ENCODE measurements at places on chromosomes 6 and 20. TPM values are rescaled to one million over a fixed set of nuclear protein-coding genes. Genes with fewer than 3 reads are reported as not detected.

The OR5V1 gene
- not detected for polyA plus RNA-seq

The SLC17A2 gene
- not detected for polyA plus RNA-seq

The NOP56 gene
- polyA plus RNA-seq, result 300 TPM

The BPIFB3 gene
- not detected for polyA plus RNA-seq

The FRS3 gene
- polyA plus RNA-seq, result 2.5 TPM

The LPA gene
- not detected for polyA plus RNA-seq

The LMBRD1 gene
- polyA plus RNA-seq, result 18.5 TPM

The CARMIL1 gene
- polyA plus RNA-seq, result 18.9 TPM

The NDUFAF4 gene
- polyA plus RNA-seq, result 68.3 TPM

The PLEKHG1 gene
- polyA plus RNA-seq, result 3.1 TPM

The MACROD2 gene
- 0.49 TPM for polyA plus RNA-seq

The PKIB gene
- 4.4 TPM for polyA plus RNA-seq

The ULBP2 gene
- polyA plus RNA-seq, result 15.7 TPM

The ENPP3 gene
- not detected for polyA plus RNA-seq

The NOX3 gene
- polyA plus RNA-seq, result not detected

The HTR1E gene
- not detected for polyA plus RNA-seq

The ZNF311 gene
- 2.7 TPM for polyA plus RNA-seq

The ISM1 gene
- polyA plus RNA-seq, result 2.2 TPM

The NANP gene
- polyA plus RNA-seq, result 6.6 TPM

The CCN6 gene
- polyA plus RNA-seq, result 0.90 TPM

The POU5F1 gene
- polyA plus RNA-seq, result 1.6 TPM

The MSH5 gene
- polyA plus RNA-seq, result 14.8 TPM

The STMND1 gene
- polyA plus RNA-seq, result not detected

The RBCK1 gene
- 136 TPM for polyA plus RNA-seq

The FKBP1C gene
- 2.9 TPM for polyA plus RNA-seq
